ENCODE measurements at places on chromosomes 6 and 20. TPM values are rescaled to one million over a fixed set of nuclear protein-coding genes. Genes with fewer than 3 reads are reported as not detected.

Gene SAMD5
- total RNA-seq = 4.7 TPM

Gene SNAI1
- total RNA-seq = 26.4 TPM

Gene HLA-DMB
- 1.3 TPM for total RNA-seq

Gene SLC35D3
- total RNA-seq = not detected

Gene DNMT3B
- 77.9 TPM for total RNA-seq

Gene FOXO3
- total RNA-seq = 34.6 TPM

Gene PTGIS
- 12.2 TPM for total RNA-seq

Gene PRSS35
- 1.3 TPM for total RNA-seq

Gene ZNF391
- total RNA-seq = 6.7 TPM

Gene RSPH9
- not detected for total RNA-seq

Gene TAP2
- 9.2 TPM for total RNA-seq

Gene PI16
- 20.5 TPM for total RNA-seq

Gene BEND6
- 0.97 TPM for total RNA-seq

All from endothelial cell (in vitro differentiated cells).